Lung (tissue), 17 donors: ENCODE measurements at places on chromosomes 2 and 18.

DNA sequence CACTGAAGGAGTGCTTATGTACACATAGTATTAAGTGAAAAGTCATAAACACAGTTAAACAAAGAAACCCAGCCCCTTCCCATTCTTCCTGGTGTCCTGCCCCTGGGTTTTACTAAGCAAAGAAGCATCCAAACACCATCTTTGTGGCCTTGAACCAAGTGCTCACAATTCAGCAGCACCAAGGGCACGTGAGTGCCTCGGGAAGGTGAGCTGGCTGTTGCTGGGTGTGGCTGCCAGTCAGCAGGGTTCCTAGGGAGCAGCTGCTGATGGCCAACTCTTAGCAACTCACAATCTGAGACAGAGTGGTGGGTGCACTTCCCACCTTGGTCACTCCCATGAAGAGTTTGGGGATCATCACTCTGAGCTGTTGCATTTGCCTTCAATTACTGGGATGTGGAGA, 97.7 kb upstream of the PGAP1 start:
- no peak for DNase-seq

DNA sequence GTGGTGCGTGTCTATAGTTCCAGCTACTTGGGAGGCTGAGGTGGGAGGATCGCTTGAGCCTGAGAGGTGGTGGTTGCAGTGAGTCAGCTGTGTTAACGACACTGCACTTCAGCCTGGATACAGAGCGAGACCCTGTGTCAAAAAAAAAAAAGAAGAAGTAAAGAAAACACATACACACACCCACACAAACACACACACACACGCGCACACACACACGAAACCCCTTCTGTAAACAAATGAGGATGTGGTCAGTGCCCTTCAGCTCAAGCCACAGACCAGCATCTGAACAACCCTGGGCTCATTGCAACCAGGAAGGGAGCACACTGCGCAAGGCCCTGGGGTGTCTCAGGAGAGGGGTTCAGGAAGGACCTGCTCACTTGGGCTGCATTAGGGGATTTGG, 47.9 kb upstream of the KCNF1 start:
- no peak for DNase-seq

DNA sequence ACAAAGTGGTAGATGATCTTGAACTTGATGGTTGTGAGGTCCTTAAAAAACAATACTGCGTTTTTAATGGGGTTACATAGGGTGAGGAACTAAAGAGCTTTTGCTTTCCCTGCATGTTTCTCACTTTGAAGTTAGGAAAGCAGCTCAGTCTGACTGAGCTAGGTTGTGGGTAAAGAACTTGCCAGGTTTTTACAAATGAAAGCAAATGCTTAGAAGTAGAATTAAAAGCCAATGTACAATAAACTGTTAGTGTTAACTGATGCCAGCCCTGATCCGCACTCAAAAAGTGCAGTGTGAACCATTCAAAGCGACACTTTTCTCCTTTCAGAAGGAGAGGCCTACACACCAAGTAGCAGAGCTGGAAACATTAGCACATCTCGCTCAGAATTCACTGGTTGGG, 270.3 kb downstream of the AGPS start:
- DNase-seq: no peak

GRCh38 chr2:203687165-203687564, 19.3 kb upstream of the CD28 start:
- DNase-seq: no peak

DNA sequence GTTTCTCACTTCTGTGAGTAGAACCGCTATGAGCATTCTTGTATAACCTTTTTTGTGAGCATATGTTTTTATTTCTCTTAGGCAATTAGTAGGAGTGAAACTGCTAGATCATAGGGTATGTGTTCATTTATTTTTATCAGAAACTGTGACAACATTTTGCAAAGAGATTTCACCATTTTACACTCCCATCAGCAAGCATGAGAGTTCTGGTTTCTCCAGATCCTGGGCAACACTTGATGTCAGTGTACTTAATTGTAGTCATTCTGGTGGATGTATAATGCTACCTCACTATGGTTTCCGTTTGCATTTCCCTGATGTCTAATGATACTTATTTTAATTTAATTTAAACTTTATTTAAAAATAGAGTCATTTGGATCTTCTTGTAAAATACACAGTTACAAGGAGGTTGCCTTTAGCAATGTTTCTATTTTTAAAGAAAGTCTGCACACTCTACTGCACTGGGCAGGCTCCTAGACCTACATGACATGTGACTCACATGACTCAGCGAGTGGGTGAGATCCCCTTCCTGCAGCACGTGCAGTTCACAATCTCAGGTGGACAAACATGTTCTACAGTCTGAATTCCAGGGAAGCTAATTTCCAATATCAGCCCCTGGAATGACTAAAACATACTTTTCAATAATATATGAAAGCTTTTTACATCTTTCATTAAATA, 127.0 kb upstream of the BCL2L11 start:
- no peak for DNase-seq

DNA sequence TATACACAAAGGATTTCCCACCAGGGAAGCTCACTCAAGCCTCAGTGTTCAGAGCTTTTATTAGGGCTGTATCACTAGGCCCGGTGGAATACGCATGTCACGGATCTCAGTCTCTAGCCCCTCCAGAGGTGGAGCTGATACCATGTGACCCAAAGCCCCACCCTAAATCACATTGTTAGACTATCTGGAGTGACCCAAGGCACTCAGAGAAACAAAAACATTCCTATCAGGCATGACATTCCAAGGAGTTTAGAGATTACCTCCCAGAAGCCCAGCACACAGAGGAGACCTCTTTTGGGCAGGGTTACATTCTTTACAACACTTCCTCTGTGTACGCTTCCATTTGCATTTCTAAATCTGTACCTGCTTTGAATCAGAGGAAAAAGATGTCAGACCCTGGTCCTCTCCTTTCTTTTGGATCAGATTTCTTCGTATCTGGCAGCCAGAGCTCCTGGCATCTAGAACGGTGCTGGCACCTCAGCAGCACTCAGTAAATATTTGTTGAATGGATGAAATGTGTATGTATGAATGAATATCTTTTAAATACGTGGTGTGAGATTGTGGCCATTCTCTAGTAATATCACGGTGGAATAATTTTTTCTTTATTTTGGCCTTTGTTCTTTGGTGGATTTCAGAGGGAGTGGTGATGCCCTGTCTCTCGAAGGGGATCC, 37.7 kb upstream of the SMAD2 start:
- peak; percentile 25 for DNase-seq
